KG1 (cell line): ENCODE measurements at places on chromosomes 4 and X.

- DNase-seq: no peak
Observed at GRCh38 chr4:172256820-172257219, 443.6 kb downstream of the GALNTL6 start.

GRCh38 chr4:135510582-135510981 lies 1309.0 kb upstream of the PABPC4L start:
- DNase-seq: no peak

DNA sequence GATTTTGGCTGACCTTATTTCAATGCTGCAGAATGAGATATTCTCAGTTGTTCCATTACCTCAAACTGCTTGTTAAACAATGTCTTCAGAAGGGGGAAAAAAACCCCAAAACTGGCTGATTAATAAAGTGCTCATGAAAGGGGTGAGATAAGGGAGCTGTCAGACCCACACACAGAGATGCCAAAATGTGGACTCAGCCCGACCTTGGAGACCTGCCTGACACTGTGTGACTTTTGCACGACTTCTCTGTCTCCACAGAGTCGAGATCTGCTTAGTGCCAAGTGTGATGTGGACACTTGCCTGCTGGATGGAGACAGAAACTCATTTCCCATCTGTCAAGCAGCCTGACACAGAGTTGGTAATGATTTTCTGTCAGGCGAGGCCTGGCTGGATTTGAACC lies 31.5 kb downstream of the REELD1 start:
- DNase-seq: no peak

DNA sequence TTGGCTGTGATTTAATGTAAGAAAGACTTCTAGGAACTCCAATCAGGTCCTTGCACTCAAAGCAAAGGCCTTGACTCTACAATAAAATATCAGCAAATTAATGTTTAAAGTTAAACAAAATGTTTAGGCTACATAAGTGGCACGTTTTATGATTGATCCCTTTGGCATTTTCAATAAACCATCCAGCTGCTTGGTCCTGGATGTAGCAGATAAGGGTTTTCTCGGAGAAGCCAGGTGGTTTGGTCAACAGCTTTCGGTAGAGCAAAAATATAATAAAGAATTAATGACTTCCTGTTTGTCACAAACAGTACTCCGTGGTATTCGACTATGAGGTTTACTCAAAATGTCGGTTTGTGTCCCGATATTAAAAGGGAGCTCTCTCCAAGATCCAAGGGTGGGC lies 95.8 kb downstream of the GEMIN8 start:
- no peak for DNase-seq

DNA sequence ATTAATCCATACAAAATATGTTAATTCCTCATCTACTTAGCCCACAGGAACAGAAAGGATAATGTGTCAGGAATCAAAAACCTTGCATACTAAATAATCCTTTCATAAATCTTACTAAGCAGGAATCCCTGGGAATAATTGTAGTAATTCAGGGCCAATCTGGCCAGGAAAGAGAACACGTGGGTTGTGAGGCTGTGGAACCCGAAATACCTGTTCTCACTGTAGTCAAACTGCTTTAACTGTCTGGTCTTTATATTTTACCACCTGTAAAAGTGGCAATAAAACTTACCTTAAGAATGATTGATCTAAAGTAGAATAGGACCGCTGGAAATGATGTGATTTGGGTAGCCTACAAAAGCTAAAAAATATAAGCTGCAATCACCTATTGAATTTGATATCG lies 1620.9 kb downstream of the STIM2 start:
- DNase-seq: no peak

DNA sequence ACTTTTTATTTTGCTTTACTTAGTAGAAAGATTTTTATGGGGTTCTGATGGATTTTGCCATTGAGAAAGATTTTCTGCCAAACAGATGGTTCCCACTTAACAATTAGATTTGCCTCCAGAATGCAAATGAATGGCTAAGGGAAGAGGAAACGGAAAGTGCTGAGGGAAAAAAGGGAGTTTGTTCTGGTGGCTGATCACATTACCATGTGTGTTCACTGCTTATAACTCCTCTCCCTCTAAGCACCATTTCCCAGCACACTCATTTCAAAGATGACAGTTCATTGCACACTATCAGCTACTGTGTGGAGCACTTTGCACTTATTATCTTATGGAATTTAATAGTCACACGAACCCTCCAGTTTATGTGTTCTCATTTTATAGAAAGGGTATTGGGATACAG lies 68.0 kb upstream of the GRID2 start:
- DNase-seq: no peak

DNA sequence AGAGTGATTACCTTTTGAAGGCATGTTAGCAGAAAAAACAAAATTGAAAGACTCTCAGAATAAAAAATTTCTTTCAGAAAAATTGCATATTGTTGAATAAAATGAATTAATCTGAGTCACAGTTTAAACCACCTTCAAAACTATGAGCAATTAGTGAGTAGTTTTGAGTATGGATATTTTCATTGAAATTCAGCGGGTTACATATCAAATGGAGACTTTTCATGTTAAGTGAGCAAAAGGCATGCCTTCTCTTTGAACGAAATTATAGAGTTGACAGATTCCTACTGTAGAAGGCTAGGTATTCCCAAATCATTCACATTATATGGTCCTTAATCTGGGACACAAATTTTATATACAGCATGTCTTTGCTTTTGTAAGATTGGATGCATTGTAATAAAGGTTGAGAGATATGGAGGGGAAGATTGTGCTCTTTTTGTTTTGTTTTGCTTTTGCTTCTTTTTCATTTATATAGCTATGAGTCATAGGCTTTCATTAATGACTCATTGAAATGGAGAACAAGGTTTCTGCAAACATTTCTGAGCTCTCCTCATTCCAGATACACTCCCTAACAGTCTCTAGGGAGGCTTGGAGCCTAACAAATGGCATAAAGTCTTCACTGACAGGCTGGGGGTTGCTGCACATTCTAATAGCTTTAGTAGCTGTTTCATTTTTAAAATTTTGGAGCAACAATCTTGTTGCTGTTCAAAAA lies 21.6 kb downstream of the PCDH18 start:
- DNase-seq: no peak

DNA sequence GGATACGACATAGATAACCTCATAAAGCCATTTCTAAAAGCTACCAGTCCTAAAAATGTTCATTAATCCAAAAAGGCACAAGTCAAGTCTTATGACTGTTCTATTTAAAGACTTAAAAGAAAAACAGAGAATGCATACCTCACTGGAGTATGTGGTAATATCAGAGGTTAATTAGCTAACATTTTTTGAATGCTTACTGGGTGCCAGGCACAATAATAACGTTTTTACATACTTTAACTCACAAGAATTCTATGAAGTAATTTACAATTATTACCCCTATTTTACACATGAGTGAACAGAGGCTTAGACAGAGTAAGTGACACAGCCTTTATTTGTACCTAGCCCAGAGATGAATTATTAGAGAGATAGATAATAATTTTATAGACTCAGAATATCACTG lies 207.5 kb downstream of the PDGFC start:
- DNase-seq: no peak

- no peak for DNase-seq
Observed at GRCh38 chrX:137431693-137432488, 134.0 kb upstream of the ZIC3 start.

GRCh38 chrX:17613979-17614588 lies 123.2 kb upstream of the SCML1 start:
- no peak for DNase-seq

DNA sequence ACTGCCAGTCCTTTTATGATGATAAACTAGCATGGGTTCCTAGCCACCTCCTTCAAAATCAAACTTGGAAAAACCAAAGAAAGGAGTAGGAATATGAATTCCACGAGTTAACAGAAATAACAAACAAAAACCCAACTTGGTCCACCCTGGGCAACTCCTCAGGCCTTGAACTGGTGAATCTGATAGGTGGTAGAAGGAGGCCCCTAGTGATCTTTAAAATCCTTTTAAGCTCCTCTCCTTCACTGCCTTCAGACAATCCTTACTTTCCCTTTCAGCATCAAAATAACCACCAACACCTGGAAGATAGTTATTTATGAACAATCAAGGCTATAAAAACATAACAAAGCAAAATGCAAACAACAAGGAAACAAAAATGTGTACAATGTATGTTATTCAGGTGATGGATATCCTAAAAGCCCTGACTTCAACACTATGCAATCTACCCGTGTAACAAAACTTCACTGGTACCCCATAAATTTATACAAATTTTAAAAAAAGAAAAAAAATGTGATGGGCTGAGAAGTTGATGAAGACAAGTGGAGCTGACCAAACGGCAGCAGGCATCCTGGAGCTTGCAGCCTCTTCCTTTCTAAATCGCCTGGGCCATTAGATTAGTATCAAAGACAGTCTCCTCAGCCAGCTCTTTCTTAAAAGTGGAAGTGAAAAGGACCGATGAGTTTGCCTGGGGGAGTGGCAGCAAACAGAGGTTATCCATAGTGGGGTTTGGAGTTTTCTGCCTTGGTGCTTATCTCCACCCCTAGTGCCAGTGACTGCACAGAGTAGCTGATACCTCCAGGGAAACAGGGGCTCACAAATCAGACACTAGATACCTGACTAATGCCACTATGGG lies 179.6 kb downstream of the TMA16 start:
- no peak for DNase-seq

DNA sequence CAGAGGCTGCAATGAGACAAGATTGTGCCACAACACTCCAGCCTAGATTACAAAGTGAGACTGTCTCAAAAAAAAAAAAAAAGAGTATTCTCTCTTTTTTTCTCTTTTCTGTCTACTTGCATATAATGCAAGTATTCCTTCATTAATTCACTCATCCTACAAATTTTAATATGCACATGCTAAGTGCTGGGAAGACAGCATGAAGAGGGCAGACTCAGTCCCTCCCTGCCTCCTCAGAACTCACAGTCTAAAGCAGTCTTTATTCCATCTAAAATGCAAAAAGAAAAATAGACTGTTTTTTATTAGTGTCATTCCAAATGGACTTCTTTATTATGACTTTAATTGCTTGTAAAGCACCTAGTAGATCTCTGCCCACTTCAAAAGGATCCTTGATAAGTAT lies 85.6 kb downstream of the NKX6-1 start:
- DNase-seq: no peak

DNA sequence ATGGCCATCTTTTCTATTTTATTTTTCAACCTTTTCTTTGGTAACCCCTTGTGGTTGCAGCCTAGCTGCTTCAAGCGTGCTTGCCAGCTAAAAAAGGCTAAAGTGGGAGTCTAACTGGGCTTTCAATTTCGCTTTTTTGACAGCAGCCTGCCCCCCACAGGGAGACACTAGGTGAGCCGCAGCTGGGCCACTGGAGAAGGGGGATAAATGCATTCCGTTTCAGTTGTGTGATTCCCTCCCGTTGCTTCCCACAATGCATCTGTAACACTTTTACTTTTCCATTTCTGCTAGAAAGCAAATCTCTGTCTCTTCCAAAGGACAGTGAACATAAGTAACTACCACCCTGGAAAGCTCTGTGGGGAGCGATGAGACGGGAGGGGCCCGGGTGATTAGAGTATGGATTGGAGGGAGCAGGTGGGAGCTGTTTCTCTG lies 86.3 kb upstream of the RAPGEF2 start:
- DNase-seq: no peak

DNA sequence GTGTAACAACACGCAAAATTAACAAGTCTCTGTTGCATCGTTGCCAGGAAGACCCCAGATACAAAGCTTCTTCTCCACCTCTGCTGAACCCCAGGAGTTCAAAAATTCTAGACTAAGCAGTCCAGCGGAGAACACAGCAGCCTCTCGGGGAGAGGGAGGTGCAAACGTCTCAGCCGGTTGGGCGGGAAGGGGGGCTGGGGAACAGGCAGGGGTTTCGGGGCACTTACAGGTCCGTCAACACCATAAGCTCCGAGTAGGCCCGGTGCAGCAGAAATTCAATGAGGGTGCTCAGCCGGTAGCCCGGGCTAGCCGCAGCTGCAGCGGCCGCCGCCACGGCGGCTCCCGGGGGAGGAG lies 394 bp downstream of the MED14 start:
- DNase-seq: peak; percentile 2

GRCh38 chr4:158758703-158759102 lies 10.1 kb upstream of the FNIP2 start:
- DNase-seq: no peak

GRCh38 chrX:13790206-13791131 lies 26.4 kb downstream of the GPM6B start:
- no peak for DNase-seq

- no peak for DNase-seq
Observed at GRCh38 chr4:165398570-165398969, 19.8 kb downstream of the CPE start.

- DNase-seq: no peak
Observed at GRCh38 chrX:134908356-134908755, 82.4 kb upstream of the SMIM10 start.

DNA sequence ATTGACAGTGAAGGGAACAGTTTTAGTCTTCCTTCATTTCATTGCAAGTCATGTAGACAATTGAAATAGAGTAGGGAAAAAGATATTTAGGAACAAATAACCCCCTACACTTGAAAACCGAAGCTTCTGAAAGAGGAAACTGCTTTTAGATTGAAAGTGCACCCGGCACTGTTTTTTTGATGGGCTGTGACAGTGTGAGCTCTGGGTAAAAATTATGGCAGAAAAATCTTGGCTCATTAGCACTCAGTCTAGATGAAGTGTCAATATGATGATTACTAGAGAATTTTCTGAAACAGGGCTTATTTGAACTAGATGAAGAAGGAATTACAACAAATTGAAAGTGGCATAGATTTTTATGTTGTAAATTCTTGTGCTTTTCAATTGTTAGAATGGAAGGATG lies 1132.4 kb downstream of the RAPGEF2 start:
- no peak for DNase-seq

DNA sequence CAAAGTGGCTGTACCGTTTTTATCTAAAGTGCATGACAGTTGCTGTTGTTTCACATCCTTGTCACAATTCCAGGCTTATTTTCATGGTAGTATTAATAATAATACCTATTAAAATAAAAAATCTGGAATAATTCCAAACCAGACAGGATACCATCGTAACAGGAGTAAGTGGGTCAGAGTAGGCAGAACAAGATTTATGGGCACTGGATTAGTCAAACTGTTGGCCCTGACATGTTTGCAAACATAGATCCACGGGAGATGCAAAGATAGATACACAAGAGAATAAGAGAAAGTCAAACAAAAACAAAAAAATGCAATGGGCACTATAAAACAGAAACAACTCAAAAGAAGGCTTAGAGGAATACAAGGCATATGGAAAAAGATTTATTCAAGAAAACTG lies 449.5 kb upstream of the HS3ST1 start:
- no peak for DNase-seq

GRCh38 chr4:52892880-52893279 lies 30.8 kb downstream of the RASL11B start:
- DNase-seq: no peak

DNA sequence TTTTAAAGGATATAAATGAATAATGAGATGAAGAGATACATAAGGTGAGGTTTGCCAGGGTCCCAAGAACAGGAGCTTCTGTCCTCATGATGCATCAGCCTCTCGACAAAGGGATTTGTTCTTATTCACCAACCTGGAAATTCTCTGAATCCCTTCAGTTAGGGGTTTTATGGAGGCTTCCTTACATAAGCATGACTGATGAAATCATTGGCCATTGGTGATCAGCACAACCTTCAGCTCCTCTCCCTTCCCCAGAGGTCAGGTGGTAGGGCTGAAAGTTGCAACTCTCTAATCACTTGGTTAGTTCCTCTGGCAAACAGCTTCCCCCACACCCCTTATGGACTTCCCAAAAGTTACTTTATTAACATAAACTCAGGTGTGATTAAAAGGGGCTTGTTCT lies 222.0 kb downstream of the SPRY1 start:
- no peak for DNase-seq

GRCh38 chr4:37244583-37245390 lies at the start of gene NWD2:
TSS of gene NWD2 (plus strand) at chr4:37244743. CDS start at chr4:37245068, 325 bp downstream.
- no peak for DNase-seq
